T follicular helper cell (primary cell): ENCODE measurements at places on chromosomes 5 and 9.
A peak's percentile ranks its signal among the peaks of the same experiment; 100 is the strongest.

DNA sequence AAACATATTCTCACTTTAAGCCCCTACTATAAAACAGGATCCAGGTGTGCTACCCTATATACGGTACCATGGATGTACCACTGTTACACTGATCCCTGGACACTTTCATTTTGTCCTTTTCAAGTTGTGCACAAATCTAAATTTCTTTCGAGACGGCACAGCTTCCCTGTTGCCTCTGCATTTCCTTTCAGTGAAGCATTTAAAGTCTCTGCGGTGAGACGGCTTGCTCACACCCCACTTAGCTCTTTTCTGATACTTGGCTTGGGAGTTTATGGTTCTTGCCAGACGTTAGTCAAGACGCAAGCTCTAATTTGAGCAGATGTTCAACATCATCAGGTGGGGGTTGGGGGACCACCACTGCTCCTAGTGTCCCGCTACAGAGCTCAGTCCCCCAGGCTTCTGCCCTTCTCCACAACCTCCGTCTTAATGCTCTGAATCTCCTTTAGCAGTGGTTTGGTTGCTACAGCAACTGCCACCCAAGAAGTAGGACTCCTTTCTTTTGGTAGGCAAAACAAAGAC lies 15.8 kb downstream of the F2RL2 start:
- DNase-seq: no peak

DNA sequence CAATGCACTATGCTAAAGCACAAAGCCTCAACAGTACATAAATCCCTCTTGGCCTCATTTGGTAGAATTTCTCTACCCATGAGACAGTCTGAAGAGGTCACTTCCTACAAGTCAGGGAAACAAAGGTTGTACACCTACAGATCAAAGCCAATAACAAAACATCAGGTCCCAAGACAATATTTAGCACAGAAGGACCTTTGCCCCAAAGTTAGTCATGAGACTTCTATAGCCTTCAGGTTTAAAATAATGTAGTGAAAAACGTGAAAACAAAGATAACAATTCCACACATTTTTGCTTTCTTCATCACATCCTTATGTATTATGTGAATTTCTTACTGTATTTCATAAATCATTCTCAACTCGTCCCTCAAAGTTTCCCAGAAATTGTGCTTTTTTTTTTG lies 15.8 kb downstream of the AFF4 start:
- no peak for DNase-seq

- no peak for DNase-seq
Measured at GRCh38 chr9:38015266-38015665, 53.8 kb downstream of the SHB start.

DNA sequence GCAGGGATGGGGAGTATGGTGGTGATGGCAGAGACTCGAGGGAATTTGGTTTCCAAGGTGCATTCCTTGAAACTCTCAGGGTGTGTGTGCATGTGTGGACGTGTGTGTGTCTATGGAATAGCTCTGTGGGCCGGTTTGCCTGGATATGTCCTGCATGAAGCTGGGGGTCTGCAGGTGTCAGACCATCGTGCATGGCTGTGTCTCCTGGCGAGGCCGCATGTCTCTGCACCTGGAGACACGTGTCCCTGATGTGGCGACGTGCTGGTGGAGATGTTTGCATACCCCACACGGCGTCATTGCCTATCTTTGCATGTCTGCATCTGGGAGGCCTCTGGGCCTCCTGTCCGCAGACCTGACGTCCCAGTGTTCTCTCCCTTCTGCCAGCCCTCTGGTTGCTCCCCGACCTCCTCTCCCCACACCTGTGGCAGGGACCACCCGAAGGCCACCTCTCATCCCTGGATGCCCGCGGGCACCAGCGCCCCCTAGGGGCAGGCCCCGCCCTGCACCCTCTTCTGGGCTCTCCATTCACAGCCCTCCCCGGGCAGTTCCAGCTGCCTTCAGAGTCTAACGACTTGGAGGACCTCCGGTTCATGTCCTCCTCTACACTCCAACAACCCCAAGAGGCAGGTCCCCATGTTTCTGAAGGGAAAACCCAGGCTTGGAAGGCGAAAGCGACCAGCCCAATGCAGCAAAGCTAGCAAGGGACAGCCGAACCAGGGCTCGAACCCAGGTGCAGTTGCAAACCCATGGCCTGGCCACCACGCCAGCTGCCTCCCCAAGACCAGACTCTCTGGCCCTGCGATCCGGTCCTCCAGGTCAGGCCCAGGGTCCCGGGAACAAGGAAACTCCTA lies 88.6 kb downstream of the LMX1B start:
- DNase-seq: no peak

DNA sequence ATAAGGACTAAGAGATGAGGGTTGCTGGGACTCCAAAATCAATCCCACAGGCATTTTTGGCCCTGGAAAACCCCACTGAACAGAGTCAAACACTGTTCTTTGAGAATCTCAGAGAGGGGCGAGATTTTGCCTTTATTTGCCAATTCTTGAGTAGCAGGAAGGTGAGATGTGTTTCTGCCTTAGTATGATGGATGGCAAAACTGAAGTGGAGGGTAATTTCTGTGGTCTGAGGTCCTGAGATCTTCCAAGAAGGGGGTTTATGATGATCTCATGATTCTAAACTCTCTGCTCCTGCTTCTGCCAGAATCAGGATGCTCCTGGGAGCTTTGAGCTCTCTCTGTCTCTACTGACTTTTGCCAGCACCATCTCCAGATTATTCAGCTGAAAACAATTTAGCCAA lies 174.8 kb upstream of the CLINT1 start:
- no peak for DNase-seq

DNA sequence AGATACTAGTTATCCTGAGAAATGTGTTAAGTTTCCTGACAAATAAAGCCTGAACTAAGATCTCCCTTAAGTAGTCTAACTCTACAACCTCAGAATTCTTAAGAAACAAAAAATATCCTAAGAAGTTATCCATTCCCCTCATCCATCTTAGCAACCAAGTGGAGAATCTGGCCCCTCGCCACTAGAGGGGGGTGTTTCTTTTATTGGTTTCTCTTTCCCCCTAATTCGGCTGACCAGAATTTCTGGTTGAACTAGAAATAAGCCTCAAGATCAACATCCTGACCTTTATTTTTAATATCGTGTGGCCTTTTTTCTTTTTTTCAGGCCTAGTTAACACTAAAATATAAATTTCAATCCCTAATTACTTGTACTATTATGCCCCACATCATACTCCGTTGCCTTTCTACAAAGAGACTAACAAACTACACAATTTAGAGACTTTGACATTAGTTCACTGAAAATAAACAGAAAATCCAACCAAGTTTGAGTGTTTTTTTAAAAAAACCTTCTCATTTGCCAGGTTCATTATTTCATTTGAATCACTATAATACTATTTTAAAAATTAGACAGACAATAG lies 14.3 kb upstream of the NR4A3 start:
- DNase-seq: peak; percentile 42

DNA sequence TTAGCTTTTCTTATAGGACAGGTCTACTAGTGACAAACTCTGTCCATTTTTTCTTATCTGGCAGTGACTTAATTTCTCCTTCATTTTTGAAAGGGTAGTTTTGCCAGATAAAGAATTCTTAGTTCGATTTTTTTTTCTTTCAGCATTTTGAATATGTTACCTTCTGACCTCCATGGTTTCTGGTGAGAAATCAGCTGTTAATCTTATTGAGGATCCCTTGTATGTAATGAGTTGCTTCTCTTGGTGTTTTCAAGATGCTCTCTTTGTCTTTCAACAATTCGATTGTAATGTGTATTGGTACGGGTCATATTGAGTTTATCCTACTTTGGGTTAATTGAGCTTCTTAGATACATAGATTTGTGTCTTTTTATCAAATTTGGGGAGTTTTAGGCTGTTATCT lies 12.5 kb downstream of the PAIP2 start:
- no peak for DNase-seq

DNA sequence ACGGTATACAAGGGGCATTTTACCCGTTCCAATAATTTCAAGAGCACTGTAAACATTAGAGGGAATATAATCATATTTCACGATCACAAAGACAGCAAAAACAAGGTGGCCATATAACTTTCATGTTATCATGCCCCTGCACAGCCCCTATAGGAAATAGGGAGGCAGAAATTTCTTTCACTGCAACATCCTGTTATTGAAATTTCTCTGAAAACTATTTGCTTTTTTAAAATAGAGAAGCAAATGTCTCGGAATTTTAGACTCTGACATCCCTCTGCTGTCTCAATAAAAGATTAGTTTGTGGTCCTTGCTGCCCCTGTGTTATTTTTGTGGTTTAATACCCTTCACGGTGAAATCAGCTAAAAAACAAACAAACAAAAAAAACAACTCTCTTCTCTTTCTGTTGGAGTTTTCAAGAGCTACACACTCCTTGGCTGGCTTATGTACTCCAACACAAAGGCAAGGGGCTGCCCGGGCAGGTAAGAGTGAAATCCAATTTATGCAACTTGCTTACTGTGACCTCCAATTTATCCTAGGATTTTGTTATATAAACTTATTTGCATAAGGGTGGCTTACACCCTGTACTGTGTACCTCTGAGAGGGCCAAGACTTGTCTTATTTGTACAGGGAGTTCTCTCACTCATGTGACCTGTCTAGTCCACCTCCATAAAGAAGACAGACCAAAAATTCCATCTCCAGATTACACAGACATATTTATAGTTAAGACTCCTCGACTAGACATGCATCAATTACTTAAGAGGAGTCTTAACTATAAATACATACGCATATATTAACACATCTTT lies 223.6 kb downstream of the MLLT3 start:
- no peak for DNase-seq

- no peak for DNase-seq
Measured at GRCh38 chr5:163503106-163504078, 2.0 kb upstream of the MAT2B start.

- no peak for DNase-seq
Measured at GRCh38 chr9:110604171-110604601, 24.6 kb upstream of the SVEP1 start.

- no peak for DNase-seq
Measured at GRCh38 chr9:81317223-81317622, 372.1 kb downstream of the TLE1 start.

DNA sequence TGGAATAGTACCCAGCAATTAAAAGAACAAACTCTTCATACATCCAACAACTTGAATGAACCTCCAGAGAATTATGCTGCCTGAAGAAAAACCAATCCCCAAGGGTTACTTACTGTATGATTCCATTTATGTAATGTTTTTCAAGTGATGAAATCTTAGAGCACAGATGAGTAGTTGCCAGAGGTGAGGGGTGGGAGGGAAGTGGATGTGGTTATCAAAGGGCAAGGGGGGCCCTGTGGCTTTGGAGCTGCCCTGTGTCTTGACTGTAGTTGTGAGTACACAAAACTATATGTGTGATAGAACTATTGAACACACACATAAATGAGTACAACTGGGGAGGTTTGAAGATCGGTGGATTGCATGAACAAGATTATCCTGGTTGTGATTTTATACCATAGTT lies 115.8 kb upstream of the SLC25A48 start:
- DNase-seq: no peak

DNA sequence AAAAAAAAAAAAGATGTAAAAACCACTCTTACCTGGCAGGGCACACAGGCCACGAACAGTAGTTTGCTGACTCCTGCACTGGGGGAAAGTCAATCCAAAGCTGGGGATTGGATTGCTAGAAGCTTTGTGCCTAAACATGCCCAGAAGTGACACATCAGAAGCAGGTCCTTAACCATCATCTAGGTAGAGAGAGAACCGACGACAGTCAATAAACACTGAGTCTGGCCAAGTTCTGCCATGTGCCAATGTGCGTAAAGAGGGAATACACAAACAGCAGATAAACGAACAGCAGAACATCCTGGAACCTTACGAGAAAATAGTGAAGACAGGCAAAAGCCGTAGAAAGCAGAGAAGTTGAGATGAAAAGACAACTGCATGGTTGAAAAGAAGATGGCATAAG lies 14.9 kb downstream of the SFXN1 start:
- DNase-seq: no peak
